Left ventricle myocardium inferior (tissue), 1 donor: ENCODE measurements at places on chromosomes 6 and 20. TPM values are rescaled to one million over a fixed set of nuclear protein-coding genes. Genes with fewer than 3 reads are reported as not detected.

Gene HCK
- total RNA-seq: 4.3 TPM

Gene CRISP2
- not detected for total RNA-seq

Gene SOX12
- total RNA-seq: 12.3 TPM

Gene BACH2
- total RNA-seq: 1.5 TPM

Gene OCSTAMP
- not detected for total RNA-seq

DNA sequence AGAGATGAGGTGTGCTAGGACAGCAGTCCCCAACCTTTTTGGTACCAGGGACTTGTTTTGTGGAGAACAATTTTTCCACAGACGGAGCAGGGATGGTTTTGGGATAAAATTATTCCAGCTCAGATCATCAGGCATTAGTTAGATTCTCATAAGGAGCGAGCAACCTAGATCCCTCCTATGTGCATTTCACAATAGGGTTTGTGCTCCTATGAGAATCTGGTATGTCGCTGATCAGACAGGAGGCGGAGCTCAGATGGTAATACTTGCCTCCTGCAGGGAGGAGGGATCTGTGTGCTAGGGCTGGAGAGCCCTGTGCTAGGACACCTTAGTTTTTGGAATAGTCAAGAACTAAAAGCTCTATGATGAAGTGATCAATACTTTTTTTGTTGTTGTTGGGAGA, 2.5 kb downstream of the SMIM13 start:
- H3K36me3 ChIP-seq: no peaks in the 10 kb centered on the region
- no peak overlapping the region for H3K27ac ChIP-seq
- no peak for DNase-seq

GRCh38 chr6:107116328-107116892, 1.1 kb upstream of the BEND3 start:
- H3K27ac ChIP-seq: peak overlapping the region; percentile 63
- no peaks in the 10 kb centered on the region for H3K36me3 ChIP-seq
- DNase-seq: no peak
- peaks cover 7% of the 10 kb centered on the region for H3K27me3 ChIP-seq

DNA sequence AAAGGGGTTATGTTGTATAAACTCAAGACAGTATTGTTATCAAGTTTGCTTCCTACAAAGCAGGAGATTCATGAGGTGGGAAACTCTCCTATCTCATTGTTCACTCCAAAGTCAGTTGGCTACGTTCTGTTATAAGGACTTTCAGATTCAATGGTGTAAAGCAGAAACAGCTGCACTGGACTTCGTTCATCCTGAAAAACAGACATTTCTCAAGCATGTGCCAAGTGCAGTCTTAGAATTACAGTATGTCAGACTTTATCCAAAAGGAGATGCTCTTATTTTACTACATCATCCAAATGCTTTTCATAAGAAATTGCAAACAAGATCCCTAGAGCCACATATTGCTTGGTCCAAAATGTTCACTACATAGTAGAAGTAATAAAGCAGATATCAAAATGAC, 14.9 kb downstream of the COL21A1 start:
- DNase-seq: no peak
- no peak overlapping the region for H3K4me3 ChIP-seq
- H3K4me1 ChIP-seq: peaks cover 7% of the 10 kb centered on the region
- H3K27me3 ChIP-seq: no peaks in the 10 kb centered on the region
- H3K27ac ChIP-seq: no peak overlapping the region
